ENCODE measurements at places on chromosomes 5 and 9.

GRCh38 chr5:94544031-94544650, 74.3 kb downstream of the KIAA0825 start:
- DNase-seq, result peak; percentile 79

DNA sequence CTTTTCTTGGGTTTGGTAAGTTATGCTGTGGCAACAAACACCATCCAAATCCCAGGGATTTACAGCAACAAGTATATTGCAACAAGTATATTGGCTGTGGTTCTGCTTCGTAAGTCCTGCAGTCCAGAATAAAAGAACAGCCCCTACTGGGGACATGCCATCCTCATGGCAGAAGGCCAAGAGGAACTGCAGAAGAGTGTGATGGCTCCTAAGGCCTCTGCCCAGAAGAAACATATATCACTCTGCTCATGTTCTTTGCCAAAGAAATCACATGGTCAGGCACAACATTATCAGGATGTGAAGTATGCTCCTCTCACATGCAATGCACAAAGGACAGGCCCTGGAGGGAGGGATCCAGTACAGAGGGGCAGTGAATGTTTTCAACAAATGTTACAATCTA, 159.6 kb upstream of the TAS2R1 start:
- no peak for DNase-seq

DNA sequence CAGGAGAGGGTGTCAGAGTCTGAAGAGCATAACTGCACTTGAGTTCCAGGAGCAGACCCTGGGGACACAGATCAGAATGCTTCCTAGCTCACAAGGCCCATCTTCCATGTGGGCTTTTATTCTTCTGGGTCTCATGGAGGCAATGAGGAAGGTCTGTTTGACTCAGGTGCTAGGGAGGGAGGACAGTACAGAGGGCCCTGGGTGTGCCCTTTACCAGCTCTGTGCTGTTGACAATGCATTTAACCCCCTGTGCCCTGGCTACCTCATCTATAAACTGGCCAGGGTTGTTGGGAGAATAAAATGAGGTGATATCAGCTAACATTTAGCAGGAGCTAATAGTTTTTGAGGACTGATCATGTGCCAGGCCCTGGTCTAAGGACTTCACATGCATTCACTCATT, 318.0 kb downstream of the DMAC1 start:
- no peak for DNase-seq

GRCh38 chr9:33852216-33852826, 35.4 kb downstream of the UBE2R2 start:
- DNase-seq, result peak; percentile 89

- no peak for DNase-seq
These were observed 29.0 kb downstream of the DCTN4 start for GRCh38 chr5:150729859-150730258.

- no peak for DNase-seq
These were observed 394.9 kb upstream of the PTGER4 start for GRCh38 chr5:40284863-40285262.

GRCh38 chr9:133429641-133430161, 7.5 kb downstream of the ADAMTS13 start:
- DNase-seq, result no peak

DNA sequence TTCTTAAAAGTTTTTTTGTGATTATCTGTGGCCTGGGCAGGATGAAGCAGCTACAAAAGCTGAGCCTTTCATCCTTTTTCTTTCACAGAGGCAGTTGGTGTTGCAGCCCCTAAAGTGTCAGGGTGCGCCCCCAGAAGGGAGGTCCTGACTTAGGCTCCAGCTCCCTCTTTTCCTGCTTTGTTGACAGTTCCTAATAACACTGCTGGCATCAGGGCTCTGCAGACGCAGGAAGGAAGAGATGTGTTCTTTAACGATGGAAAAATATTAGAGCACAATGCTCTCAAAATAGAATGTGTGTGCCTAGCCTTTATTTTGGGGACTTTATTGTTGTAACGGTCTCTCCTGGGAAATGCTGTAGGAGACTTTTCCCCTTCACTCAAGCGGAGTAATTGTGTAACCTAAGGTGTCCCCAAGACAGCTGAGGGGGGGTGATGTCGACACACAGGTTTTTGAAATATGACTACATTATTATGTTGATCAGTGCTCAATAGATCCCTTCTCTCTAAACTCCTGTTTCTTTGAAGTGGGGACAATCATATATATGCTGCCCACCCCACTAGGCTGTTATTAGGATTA, 135.6 kb downstream of the SEMA6A start:
- DNase-seq, result no peak

- peak; percentile 83 for DNase-seq
These were observed 59.5 kb upstream of the EQTN start for GRCh38 chr9:27356446-27356845.

GRCh38 chr9:106862821-106863720, at the start of gene ZNF462:
TSS of gene ZNF462 (plus strand) at chr9:106863166. CDS start at chr9:106923384, 60,218 bp downstream.
- DNase-seq, result peak; percentile 87

DNA sequence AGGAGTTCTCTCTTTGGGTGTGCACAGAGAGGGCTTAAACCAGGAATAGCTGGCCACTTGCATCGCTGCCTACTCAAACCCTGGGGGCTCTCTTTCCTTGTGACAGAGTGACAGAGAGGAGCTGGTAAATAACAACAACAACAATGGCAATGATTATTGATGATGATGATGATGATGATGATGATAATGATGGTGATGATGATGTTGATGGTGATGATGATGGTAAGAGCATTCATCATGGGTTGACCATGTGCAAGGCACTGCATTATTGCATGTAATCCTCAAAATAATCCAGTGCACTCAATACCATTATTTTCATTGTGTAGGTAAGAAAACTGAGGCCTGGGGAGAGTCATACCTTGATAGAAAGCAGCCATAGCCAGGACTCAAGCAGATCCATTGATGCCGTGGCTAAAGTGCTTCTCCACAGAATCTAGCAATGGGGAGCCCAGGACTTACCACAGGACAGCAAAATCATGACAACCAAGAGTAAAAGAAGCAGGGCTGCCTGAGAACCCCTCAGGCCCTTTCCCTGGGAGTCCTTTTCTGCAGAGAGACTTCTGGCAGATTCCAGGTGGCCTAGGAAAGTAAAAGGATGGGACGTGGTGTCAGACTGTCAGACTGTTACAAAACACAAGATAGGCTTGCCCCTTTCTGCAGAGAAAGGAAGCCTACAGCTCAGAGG, 4.8 kb downstream of the FOXI1 start:
- no peak for DNase-seq

GRCh38 chr9:121886759-121887485, 206.2 kb downstream of the TTLL11 start:
- DNase-seq, result no peak

DNA sequence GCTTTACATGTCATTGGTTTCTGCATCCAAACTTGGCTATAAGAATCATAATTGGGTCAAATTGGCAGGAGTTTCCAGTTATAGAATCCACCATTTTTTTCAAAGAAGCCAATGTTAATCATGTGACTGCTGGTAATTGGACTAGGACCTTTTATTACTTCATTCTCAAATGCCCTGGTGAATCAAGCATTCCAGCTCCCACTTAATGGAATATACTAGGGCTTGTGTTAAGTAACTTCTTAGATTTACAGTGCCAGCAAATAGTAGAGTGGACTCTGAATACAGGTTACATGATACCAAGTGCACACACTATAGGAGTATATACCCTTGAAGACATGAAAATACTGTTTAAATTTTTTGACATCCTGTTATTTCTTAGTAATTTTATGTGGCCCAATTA, 96.7 kb downstream of the NUDT12 start:
- DNase-seq, result no peak

GRCh38 chr5:40605295-40605958, 74.3 kb upstream of the PTGER4 start:
- DNase-seq, result no peak

- no peak for DNase-seq
These were observed 45.3 kb downstream of the STC2 start for GRCh38 chr5:173282916-173283315.

DNA sequence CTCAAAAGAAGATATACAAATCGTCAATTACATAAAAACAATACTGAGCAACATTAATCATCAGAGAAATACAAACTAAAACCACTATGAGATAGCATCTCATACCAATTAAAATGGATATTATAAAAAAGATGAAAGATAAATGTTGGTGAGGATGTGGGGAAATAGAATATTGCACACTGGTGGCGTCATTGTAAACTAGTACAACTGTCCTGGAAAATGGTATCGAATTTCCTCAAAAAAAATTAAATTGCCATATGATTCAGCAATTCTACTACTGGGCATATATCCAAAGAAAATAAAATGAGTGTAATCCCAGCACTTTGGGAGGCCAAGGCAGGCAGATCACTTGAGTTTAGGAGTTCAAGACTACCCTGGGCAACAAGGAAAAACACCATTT, 326.0 kb upstream of the FTMT start:
- DNase-seq, result no peak

DNA sequence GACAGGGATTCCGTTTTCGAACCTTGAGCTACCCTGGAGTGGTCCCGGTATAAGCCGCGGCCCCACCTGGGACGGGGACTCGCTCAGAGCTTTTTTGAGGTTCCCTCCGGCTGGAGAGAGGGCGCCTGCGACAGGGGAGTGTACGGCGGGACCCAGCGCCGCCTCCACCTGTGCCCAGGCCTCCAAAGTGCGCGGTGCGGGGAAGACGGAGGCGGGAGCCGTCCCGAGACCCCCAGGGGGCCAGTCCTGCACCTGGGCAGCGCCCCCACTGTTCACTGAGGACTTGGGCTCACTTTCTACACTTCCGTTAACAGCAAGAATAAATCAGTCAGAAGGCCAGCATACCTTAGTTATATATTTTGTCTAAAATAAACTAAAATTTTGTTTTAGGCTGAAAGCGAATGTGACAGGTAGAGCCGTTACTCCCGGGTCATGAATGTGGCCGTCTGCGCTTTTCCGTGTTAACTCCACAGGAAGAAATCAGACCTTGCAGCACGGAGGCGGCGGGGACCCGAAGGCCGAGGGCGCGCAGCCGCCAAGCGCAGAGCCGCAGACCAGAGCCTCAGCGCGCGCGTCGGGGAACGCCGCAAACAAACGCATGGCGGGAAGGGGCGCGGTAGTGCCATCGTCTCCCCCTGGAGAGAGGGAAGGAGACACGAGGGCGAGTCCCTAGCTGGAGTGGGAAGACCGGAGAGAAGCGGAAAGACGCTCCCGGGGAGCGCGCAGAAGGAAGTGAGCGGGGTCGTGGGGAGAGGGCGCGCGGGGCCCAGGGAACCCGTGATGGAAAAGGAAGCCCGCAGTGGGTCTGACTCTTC, 14.1 kb downstream of the TRIM7 start:
- no peak for DNase-seq

- no peak for DNase-seq
These were observed 46.5 kb downstream of the USP20 start for GRCh38 chr9:129881547-129882324.

All from pons (tissue), 1 donor.